EH (cell line): ENCODE measurements at places on chromosomes 1 and 21.
A peak's percentile ranks its signal among the peaks of the same experiment; 100 is the strongest.

DNA sequence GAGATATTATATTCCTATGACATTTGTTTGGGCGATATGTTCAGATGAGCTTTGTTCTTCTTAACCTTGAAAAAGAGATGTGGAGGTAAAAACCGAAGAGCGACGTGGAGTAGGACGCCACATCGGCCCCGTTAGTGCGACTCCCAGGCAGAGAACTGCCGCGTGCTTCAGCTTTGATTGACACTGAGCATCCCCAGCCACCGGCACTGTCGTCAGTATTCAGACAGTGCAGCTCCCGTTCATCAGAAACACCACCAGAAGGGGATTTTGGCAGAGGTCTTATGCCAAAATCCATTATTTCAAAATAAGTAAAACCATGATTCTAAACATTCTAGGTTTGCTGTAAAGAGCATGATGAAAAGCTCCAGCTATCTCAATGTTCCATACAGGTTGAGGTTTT is 66.5 kb downstream of the AGPAT3 start:
- no peak for DNase-seq

- no peak for DNase-seq
These were observed 9.5 kb downstream of the COLGALT2 start for GRCh38 chr1:184027826-184028695.

DNA sequence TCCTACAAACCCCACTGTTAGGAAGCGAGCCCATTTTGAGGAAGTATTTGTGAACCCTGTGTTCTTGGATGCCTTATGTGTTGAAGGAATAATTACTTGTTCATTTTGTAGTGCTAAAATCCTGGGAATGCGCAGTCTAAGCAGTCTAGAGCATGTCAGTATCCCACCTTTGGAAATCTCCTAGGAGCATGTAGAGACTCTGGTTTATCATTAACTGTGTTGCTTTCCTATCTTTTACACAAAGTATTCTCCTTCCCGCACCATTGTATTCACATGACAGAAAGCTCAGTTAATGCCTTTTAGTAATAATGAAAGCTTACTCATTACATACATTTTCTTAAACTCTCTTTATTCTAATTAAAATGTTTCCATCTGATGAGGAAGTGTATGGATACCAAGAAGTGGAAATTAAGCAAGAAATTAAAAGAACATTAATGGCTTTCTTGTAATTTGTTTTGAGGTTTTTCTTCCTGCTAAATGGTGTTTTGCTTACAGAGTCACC is 99.4 kb downstream of the CAMTA1 start:
- no peak for DNase-seq

- DNase-seq = no peak
These were observed 17.4 kb downstream of the TGFB2 start for GRCh38 chr1:218362418-218363076.

- peak; percentile 59 for DNase-seq
These were observed 60.8 kb downstream of the NDUFS5 start for GRCh38 chr1:39086865-39087409.

- DNase-seq = peak; percentile 71
These were observed 82.3 kb downstream of the ITPKB start for GRCh38 chr1:226656601-226657277.

GRCh38 chr1:111476761-111477309 is 3.1 kb downstream of the C1orf162 start:
- no peak for DNase-seq

GRCh38 chr1:229218612-229219025 is 52.3 kb upstream of the RAB4A start:
- no peak for DNase-seq

GRCh38 chr1:2979191-2980072 is 41.8 kb upstream of the ACTRT2 start:
- no peak for DNase-seq

GRCh38 chr21:26522704-26523103 is 50.4 kb downstream of the CYYR1 start:
- no peak for DNase-seq

DNA sequence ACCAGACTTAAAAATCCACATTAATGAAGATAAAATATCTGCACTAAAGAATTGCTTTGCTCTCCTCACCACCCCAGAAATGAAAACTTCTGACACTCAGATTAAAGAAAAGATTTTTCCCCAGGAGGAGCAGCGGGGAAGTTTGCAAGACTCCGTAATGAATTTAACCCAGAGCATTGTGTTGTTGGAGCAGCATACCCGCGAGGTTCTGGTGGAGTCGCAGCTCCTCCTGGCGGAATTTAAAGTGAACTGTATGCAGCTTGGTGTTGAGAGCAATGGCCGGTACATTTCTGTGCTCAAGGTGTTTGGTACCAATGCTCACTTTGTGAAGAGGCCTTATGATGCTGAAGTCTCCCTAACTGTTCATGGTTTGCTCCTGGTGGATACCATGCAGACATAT is 46.4 kb downstream of the VPS13D start:
- peak; percentile 42 for DNase-seq

DNA sequence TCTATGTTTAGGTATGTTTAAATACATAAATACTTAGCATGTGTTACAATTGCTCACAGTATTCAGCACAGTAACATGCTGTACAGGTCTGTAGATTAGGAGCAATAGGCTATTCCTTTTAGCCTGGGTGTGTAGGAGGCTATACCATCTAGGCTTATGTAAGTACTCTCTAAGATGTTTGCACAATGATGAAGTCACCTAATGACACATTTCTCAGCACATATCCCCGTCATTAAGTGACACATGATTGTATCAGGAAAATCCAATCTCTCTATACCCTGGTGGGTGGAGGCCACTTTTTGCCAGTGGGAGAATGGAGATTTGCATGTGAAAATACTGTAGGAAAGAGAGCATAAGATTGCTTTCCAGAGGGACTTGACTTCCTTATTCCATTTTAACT is 5.5 kb upstream of the TEDDM1 start:
- DNase-seq = no peak

DNA sequence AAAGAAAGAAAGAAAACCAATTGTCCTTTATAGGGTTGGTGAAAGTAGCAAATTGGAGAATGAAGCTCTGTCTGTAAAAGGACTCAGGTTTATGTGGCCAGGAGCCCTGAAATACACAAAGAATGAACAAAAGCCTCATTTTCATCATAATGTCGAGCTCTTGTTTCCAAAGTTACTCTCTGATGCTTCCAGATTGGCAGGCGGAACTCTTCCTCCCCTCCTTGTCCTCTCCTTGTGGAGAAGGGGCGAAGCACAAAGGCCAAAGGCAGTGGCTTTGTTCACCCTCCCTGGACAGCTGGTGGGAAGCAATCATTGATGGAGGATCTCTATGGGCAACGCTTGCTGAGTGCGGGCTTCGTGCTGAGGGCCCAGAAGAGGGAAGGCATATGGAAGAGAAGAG is 5.6 kb downstream of the CA6 start:
- no peak for DNase-seq

- DNase-seq = peak; percentile 57
These were observed 1.1 kb upstream of the MARCKSL1 start for GRCh38 chr1:32336963-32337675.

DNA sequence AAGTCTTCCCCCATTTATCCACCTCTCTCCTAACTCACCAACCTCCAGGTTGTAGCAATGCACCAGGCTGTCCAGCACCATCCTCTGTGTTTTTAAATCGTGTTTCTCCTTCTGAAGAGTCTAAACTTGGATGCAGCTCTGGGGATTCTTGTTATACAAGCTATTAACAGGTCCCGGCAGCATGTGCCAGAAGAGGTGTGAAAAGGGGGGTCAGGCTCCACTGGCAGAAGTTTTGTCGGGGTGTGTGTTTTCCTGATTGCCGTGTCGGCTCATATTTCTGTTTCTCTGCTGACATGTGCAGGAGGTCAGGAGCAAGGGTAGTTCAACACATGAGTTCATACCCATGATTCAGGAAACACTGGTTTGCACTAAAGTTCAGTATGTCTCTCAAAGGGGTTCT is 658.6 kb upstream of the CAMK1G start:
- no peak for DNase-seq

- peak; percentile 41 for DNase-seq
These were observed 210.7 kb upstream of the EDN2 start for GRCh38 chr1:41695118-41695745.

DNA sequence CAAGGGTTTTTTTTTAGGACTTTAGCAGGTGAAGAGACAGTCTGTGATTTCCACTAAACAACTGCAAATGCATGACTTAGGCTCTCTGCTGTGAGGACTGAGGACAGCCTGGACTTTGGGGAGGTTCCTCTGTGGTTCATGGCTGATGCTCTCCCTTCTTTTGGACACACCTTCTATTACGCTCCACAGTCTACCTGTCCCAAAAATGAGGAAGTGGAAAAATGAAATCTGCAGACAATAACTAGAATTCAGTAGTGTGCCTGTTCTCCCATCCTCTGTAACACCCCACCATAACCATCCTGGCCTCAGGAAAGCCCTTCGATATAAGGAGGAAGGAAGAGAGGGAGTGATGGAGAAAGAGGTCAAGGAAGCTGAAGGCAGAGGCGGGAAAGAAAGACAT is 68.7 kb downstream of the NTPCR start:
- no peak for DNase-seq

DNA sequence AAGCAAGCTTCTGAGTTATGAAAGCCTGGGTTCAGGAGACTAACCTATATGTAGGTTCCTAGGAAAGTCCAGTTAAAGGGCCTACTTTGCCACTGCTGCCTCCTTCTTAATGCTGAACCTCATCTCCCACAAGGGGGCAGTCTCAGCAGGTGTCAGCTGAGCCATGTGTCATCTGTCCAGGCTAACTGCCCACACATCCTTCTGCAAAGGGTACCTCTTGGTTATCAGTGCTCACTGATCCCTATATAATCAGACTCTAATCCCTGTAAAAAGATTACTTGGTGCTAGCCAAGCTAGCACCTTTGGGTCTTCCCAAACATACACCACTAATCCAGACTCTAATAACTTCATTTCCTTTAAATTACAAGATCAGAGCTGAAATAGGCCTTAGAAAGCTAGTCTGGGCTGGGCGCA is 9.0 kb downstream of the PRDX1 start:
- DNase-seq = peak; percentile 75

DNA sequence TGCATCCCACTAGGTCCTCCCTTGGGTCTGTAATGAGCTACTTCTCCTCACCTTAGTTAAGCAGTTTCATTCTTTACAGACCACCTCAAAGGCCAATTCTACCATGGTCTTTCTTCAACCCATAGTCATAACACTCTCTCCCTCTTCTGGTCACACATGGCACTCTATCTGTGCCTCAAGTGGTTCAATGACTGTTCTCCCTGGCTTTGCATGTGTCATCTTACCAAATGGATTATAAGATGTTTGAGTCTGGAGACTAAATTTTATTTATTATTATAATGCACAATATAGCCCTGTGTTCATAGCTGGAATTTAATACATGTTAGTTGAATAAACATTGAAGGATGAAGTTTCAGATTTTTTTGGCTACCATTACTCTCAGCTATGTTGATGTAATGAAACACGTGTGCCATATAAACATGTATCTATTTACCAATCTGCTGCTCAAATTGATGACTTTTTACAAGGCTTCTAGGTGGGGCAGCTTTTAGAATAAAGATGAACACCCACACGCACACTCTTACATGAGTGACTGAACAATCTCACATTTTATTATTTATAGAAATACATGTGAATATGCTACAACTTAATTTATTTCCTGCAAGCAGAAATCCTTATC is 102.1 kb downstream of the RUNX1 start:
- DNase-seq = no peak
